Fibroblast of skin of abdomen (primary cell): ENCODE measurements at places on chromosomes 2 and 18.

DNA sequence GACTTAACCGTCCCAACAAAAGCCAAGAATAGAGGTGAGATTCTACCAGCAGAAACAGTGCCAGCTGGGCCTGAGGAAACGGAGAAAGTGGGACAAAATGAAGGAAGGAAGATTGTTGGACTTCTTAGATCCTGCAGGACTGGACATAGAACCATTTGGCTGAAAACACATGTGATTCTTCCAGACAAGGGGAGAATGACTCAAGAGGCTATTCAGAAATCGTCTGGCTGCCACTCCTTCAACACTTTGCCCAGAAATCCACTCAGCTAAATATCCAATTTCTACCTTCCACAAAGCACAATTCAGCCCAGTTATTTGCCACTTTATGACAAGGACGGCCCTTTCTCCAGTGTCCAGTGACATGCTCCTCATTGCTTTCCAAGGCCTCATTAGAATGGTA lies 61.6 kb downstream of the SNORC start:
- DNase-seq, result no peak

DNA sequence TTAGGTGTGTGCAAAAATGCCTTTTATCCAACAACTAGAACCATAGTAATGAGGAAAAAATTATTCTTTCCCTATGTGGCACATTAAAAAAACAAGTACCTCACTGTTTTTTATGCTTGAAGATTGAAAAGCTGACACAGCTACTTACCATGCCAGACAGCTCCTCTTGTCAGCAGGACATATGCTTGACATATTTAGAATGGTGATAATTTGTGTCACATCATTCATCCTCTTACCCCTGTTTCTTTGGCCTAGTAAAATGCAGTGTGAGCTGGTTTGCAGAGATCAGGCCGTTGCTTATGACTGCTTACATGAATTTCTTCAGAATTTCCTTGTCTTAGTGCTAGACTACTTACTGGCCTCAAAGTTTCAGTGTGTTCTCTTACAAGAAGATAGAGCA lies 869.9 kb downstream of the LRP1B start:
- DNase-seq, result no peak

DNA sequence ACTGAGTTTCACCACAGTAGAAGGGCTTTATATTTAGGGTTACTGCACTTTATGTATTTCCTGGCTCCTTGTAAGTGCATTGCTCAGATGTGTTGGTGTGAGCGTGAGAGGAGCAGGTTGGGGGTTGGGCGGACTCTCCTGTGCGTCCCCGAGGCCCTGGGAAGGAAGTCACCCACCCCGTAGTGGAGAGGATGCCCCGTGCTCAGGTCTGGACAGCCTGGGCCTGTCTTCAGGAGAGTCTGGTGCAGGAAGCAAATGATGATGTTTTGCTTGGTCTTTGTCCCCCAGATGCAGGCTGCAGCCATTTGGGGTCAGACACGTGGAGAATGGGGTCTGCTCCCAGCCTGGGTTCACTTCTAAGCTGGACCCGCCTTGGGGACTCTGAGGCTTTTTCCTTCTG lies 182.8 kb downstream of the LDLRAD4 start:
- DNase-seq, result no peak

DNA sequence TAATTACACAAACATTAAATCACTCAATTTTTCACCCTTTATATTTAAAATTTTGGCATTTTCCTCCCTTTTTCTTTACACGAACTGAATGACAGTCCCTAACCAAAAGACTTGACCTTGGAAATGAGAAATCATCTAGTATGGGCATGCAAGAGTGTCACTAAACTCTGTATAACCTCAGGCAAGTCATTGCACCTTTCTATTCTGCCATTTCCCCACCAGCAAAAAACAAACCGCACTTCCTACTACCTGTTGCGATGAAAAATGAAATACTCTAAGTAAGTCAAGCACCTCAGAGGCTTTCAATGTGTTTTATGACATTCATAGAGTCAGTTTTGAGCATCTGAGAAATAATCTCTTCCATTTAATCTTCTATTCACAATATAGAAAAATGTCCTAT lies 44.1 kb downstream of the ANKRD44 start:
- DNase-seq, result no peak

- DNase-seq, result no peak
Observed at GRCh38 chr2:112767693-112768330, 3.4 kb upstream of the CKAP2L start.

DNA sequence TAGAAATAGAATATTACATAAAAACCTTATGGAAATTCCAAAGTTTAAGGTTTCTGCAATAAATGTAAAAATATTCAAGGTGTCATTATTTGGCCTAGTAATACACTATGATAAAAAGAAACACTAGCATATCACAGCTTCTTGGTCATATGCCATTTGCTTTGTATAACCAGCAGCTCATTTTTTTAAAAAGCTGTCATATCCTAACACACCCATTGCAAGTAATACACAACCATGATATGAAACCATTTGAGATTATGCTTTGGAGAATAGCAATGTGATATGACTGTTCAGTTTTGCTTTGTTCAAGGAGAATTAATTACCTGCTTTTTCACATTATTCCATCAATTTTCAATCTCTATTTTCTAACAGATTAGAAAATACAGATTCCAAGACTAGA lies 149.0 kb downstream of the IKZF2 start:
- no peak for DNase-seq

DNA sequence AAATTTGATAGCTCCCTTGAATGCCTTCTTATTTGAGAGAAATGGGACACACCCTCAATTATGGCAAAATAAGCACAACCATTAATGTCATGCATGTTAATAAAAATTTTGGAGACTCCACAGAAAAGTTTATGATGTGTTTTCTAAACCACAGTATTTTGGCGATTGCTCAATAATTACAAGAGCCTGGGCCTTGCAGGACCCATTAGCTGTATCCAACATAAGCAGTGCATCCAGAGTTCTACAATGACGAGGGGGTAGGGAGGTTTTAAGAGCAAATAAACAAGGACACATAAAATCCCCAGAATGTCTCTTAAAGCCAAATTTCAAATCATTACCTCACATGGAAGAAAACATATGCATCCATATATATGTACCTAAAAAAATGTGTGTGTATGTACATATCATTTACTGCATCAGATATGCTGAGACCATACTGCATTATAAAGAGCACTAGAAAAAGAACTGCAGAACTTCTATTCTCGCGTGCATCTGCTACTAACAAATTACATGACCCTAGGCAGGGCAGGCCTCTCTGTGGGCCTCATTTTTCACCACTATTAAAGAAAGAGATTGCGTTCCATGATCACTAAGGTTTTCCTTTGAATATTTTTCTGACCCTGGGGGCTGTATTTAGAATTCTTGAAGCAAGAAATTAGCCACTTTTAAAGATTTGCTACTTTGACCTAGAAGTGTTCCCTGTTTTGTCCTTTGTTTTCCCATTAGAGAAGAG lies 38.0 kb downstream of the CMPK2 start:
- DNase-seq, result peak; percentile 58

DNA sequence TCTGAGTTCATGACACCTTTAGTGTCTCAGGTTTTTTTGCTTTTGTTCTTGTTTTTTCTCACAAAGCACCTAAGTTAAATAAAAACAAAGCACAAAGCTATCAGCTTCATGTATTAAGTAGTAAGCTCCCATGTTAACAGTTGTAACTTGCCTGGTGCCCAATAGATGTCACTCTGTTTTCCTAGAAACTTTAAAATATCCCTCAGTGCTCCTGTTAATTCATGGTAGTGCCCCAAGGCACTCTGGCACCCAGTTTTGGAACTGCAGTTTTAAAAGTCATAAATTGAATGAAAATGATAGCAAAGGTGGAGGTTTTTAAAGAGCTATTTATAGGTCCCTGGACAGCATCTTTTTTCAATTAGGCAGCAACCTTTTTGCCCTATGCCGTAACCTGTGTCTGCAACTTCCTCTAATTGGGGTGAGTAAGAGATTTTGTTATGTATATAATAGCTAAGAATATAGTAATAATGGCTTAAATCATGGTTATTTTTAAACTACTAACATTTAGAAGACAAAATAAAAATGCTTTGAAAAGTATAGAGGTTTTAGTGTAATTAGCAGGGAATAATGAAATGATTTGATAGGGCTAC lies 555.0 kb upstream of the TMEFF2 start:
- no peak for DNase-seq

DNA sequence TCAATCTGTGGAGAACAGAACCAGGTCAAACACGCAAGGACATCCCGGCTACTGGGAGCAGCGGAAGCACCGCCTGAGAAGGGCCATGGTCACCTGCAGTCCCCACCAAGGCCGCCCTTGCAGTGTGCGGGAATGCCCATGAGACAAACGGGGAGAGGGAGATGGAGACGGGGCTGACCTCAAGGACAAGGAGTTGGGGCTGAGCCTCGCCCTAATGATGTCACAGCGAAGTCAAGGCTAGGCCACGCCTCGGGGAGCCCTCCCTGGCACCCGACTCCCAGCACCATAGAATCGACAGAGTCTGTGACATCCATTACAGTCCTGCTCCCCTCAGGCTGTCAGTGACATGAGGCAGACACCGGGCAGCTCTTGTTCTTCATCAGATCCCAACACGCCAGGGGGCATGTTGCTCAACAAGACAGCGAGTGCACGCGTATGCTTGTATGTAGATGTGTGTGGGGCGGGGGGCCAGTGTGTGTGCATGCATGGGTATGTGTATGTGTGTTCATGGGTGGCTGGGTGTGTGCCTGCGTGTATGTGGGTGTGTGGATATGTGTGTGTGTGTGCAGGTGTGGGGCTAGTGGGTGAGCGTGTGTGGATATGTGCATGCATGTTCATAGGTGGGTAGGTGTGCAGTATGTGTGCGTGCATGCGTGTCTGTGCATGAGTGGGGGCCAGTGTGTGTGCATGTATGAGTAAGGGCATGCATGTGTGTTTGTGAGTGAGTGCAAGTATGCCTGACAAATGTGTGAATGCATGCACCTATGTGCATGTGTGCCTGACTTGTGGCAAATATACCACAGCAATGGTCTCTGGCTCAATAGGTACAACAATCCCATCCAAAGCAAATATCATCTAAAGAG lies 57.0 kb downstream of the ANKMY1 start:
- DNase-seq, result no peak

- peak; percentile 95 for DNase-seq
Observed at GRCh38 chr2:8985561-8986326, 17.7 kb downstream of the MBOAT2 start.

GRCh38 chr18:51251625-51252024 lies 54.1 kb upstream of the MEX3C start:
- DNase-seq, result no peak

GRCh38 chr2:237315170-237315828 lies 98.7 kb downstream of the COL6A3 start:
- peak; percentile 99 for DNase-seq

GRCh38 chr2:19349911-19350677 lies 8.3 kb downstream of the OSR1 start:
- DNase-seq, result no peak

- DNase-seq, result peak; percentile 41
Observed at GRCh38 chr2:32553829-32554432, 73.9 kb upstream of the TTC27 start.

DNA sequence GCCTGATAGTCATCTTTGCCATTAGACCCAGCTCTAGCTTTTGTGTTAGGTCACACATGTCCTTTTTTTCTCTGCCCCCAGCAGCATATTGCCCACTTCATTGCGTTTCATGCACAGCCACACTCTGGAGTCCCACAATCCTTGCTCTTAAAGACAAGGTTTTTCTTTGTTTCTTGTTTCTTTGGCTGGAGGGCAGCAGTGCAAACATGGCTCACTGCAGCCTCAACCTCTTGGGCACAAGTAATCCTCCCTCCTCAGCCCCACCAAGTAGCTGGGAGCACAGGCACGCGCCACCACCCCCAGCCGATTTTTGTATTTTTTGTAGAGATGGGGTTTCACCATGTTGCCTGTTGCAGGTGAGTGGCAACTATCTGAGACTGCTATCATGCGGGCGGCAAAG lies 16.9 kb upstream of the PAPOLG start:
- no peak for DNase-seq

DNA sequence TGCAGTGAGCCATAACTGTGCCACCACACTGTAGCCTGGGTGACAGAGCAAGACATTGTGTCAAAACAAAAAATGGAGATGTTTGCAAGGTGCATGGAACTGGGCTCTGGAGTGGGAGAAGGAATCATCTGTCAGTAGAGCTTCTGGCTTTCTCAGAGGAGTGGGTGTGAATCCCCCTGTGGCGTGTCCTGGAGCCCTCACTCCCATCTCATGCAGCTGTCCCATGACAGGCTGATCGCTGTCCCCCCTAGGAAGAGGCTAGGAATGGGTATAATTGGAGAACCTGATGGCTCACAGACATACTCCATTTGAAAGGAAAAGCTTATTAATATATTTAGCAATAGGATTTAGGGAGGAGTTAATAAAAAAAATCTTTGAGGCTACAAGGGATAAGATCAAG lies 125.8 kb upstream of the EPB41L3 start:
- no peak for DNase-seq
